Bronchial epithelial cell (primary cell): ENCODE measurements at places on chromosomes 3 and 15. TPM values are rescaled to one million over a fixed set of nuclear protein-coding genes. Genes with fewer than 3 reads are reported as not detected.
A peak's percentile ranks its signal among the peaks of the same experiment; 100 is the strongest.

GRCh38 chr3:122941228-122942206 lies 86.0 kb downstream of the SEMA5B start:
- no peak for DNase-seq

Gene TM4SF18
- total RNA-seq, result not detected in 2 replicates

- no peak for DNase-seq
These were observed 396 bp downstream of the INO80 start for GRCh38 chr15:41115652-41116115.

GRCh38 chr15:34760909-34761308 lies 6.1 kb upstream of the GJD2 start:
- DNase-seq, result no peak

DNA sequence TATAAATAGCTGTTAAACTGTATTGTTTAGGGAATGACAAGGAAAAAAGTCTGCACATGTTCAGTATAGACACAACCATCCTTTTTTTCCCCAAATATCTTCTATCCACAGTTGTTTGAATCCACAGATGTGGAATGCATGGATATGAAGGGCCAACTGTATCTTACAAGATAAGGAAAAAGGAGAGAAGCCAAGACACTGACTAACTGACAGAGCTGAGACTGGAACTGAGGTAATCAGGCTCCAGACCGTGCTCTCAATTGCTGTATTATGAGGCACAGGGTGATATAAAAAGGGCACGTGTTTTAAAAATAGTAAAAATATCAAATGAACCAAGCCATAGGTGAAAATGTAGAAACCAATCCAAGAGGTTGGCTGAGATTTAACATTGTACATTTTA lies 49.0 kb downstream of the DHX36 start:
- DNase-seq, result no peak

DNA sequence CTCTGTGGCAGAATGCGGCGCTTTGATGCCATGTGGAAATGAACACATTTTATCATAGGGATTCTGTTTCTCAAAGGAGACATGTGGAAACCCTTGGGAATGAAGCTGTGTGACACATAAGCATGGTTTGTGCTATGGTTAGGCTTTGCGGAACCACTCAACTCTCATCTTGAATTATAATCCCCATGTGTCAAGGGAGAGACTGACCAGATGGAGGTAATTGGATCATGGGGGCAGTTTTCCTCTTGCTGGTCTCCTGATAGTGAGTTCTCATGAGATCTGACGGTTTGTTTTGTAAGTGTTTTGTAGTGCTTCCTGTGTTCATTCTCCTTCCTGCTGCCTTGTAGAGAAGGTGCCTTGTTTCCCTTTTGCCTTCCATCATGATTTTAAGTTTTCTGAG lies 1109.2 kb upstream of the ALCAM start:
- no peak for DNase-seq

DNA sequence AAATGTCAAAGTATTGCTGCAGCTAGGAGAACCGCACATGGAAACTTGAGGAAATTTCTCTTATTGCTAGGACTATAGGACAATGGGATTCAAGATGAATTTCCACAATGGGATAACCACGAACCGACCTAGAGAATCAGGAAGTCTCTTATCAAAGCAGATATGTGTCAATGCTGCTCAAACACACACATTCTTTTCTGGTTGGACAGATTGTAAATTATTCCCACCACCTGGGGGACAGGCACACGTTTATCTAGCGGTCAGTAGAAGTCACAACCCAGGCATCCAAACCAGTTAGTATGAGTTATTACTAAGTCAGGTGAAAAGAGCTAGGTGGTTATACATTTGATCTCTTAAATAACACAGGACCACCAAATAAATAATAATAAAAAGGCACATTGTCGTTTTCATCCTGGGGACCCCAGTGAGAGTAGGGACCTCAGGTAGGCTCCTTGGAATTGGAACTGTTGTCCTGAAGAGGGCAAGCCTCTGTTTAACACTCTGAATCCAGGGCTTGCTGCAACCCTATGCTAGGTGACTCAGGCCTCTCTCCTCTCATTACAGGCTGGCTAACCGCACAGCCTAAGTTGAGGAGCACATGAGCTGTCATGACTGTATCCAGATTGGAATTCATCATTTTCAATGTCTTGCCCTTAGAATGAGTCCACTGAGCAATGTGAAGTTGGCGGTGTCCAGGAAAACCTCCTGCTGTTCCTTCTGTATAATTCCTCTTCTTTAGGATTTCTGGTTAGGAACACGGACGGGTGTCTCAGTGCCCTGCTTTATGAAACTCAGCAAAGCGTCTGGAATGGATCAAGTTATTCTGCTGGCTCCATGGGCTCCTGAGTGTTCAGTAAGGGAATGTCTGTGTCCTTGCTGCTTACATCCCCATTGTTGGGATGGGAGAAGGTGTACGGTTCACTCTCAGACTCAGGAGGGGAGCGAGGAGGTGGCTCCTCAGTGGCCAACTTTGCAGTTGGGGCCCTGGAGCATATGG lies 59.0 kb downstream of the CLEC3B start:
- DNase-seq, result peak; percentile 54

DNA sequence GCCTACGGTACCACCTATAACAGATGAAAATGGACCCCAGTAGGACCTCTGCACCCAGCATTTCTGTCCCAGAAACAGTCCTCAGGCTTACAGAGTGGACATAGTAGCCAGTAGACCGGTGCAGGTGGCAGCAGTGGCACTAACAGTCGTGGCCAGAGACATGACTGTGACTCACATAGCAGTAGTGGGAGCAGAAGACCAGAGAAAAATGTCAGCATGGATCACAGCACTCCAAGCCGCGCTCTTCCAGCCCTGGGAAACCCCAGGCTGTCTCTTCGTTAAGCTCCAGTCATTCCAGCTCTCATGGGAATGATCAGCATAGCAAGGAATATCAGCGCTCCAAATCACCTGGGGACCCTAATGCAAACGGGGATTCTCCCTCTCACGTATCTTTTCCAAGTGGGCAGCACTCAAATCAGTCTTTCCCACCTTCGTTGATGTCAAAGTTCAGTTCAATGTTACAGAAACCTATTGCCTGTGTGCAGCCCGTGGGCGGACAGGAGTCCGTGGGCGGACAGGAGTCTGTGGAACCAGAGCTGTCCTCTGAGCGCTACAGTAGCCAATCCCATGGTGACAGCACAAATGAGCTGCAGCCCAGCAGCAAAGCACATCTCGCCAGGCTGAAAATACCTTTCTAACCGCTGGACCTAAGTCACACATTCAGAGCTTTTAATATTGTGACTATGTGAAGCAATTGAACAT lies 10.5 kb downstream of the BFSP2 start:
- DNase-seq, result no peak
